Non-pigmented ciliary epithelial cell (primary cell): ENCODE measurements at places on chromosomes 2 and 18.

GRCh38 chr2:181859123-181859522 lies 32.4 kb upstream of the ITPRID2 start:
- no peak for DNase-seq

DNA sequence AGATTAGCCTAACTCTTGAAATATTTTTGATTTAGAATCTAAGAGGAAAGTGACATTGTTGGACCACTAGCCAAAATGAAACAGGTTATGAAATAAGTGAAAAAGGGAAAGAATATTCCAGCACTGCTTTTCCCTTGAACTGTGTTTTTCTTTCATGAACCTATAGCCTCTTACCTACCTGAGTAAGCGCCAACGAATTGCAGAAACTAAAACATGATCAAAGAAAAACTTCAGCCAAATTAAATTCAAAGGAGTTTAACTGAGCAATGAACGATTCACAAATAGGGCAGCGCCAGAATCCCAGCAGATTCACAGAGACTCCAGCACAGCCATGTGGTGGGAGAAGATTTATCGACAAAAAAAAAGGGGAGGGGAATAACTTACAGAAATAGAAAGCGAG lies 518.6 kb downstream of the PIK3C3 start:
- no peak for DNase-seq

DNA sequence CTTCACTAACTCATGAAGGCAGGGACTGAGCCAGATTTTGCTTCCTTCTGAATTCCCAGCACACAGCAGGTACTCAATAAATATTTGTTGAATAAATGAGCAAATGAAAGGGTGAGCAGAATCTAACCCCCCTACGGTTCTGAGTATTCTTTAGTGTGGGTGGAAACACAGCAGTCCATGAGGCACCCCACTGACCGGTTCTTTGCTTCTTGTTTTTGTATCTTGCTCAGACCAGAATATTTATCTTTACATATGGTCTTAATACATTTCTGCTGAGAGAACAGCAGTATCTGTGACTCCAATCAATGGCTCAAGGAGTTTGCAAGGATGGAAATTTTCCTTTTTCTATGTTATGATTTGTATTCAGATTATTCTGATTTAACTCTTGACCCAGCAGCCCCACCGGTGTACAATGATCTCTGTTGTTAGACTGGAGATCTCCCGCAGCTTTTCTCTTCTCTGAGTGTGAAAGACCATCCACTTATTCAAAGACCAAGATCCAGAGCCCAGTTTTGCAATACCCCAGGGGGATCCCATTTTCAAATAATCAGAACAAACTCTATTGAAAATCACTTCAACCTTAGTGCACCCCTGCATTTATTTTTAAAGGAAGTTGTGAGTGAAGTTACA lies 506.5 kb upstream of the TNP1 start:
- no peak for DNase-seq

GRCh38 chr2:39665811-39666490 lies at the start of gene TMEM178A:
Gene TMEM178A, plus strand, starts transcription at chr2:39665917. Its CDS starts 58 bp downstream, at chr2:39665975.
- DNase-seq = no peak

DNA sequence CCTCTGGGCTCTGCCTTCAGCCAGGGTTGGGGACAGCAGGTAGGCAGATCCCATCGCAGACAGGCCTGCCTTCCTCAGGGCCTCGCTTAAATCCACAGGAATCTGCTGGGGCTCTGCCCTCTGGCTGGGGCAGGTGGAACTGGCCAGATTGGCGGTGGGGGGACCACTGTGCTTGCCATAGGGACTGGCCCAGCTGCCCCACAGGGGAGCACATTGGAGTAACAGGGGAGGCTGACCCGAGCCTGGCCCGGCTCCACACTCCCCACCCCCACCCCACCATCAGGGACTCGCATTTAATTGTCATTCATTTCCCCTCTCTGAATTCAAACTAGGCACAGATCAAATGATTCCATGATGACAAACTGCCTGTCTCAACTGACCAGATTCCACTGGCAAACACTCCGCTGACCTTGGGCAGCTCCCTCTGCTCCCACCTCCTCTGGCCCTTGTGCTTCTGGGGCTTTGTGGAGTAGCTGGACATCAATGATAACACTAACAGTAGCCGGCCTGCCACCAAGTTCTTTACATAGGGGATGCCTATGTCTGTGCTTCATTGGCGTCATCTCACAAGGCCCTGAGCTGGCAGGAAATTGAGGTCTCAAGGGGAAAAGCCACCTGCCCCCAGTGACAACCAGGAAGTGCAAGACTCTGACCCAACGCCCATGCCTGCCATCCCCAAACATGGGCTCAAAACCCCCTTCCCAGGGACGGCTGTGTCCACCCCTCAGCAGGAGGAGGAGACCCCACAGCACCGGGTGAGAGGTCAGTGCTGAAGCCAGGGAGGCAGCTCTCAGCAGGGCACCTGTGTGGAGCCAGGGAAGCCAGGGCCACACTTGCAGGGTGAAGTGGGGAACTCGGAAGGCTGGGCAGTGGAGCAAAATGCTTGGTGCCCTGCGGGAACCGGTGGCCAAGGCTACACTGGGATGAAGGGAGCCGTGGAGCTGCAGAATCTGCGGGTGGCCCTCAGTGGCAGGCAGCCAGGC lies 2.1 kb upstream of the B3GNT7 start:
- DNase-seq = no peak

- DNase-seq = no peak
Measured at GRCh38 chr2:55954306-55955035, 30.9 kb upstream of the EFEMP1 start.

DNA sequence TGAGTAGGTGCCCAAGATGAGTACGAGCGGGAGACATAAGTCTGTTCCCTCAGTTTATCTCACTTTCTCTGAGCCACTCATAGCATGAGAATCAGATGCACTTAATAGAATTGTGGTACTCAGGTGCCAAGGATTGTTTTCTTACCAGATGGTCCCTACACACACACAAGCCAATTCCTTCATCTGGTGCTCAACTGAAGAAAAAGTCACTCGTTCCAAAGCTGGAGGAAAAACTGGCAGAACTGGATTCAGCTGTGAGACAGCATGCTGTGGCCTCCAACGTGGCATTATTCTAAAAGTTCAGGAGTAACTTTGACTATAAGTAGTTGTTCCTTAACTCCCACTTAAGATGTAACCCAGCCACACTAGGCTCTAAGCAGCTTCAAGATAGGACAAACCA lies 33.4 kb upstream of the ABCA12 start:
- no peak for DNase-seq

DNA sequence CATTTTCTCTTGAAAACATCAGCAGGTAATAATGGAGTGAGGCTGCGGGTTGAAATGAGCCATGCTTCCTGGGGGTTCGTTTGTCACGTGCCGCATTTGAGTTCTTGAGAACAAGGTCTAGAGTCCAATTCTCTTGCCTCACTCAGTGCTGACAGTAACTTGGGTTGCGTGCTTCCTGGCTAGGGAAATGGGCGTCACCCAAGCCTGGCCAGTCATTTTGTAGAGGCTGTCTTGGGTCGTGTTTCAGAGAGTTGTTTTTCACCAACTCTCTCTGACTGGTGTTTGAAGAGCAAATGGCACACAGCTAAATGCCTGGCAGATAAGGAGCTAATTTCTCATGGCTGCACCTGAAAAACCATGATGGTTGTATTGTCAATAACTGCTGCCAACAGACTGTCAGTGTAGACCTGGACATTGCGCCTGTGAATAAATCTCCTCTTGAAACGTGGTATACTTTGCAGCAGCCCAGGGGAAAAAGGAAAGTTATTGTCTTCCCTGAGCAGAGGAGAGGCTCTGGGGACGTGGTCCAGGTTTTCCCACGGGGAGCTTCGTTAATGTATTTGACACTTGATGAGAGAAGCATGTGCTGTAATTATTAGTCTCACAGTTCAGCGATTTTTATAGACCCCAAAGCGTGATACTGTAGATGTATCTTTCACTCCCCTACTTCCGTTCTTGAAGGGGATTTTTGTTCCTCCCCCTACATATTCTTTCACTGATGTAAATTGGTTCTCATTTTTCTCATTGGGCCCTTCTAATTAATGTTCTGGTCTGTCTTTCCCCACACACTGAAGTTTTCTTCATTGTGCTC lies 196.0 kb downstream of the FHOD3 start:
- no peak for DNase-seq

DNA sequence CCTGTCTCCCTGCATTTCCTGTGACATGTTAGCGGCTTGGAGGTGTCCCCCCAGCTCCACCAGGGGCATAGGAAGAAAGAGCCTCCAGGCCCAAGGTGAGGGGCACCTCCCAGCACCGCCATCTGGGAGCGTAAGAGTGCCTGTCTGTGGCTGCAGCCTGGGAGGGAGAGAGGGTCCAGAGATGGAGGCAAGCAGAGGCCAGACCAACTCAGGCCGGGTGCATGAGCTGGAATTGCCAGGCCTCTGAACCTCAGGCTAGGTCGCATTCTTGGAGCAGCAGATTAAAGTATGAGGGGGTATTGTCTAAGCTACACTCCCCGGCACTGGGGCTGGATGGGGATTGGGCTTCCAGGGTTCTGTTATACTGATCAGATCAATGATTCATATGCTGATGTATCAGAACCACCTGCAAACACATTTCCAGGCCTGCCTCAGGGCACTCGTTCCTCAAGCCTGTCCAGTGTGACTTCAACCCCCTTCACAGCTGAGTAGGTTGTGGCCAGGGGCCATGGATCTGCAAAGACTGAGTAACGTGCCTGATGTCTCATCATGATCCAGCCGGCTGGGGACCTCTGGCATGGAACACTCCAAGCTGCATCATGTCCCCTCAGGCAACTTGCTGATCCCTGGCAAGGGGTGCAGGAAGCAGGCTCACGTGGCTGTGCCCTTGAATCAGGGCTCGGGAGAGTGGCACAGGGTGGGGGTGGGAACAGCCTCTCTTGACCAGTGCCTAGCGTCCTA lies 73.2 kb downstream of the HS1BP3 start:
- no peak for DNase-seq
